ENCODE measurements at places on chromosomes 16 and 17.

DNA sequence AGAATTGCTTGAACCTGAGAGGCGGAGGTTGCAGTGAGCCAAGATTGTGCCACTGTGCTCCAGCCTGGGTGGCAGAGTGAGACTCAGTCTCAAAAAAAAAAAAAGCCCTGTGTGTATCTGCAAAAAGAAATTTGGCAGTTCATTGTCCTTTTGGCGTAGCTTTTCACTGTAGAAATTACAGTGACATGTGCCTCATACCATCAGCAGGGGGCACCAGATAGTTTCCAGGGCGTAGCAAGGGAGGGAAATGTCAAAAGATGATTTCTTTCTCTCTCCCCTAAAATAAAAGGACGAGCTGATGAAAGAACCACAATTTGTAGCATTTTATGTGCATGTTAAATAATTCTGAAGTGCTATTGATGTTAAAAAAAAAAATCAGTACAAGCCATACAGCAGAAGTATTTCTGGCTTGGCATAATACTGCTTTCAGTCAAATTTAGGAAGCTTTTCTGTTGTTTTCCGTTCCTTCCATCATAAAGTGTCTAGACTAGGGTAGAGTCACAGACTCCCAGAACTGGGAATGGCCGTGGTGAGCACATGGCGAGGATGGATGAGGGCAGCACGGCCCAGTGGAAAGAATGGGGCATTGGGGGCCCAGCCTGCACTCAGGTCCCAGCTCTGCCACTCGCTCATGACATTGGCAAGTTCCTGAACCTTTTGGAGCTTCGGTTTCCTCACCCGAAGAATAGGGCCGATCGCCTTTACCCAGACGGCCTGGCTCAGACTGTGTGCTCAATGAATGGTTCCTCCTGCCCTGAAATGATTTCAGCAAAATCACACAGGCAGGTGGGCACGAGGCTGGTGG, 59.8 kb upstream of the RPH3AL start:
- DNase-seq = no peak

- no peak for DNase-seq
Observed at GRCh38 chr16:84271866-84272265, 22.8 kb upstream of the WFDC1 start.

GRCh38 chr17:55605705-55606487, 94.6 kb upstream of the SMIM36 start:
- DNase-seq = no peak

- DNase-seq = no peak
Observed at GRCh38 chr17:47962901-47963300, 5.2 kb upstream of the PRR15L start.

GRCh38 chr16:49754495-49755312, 101.2 kb downstream of the ZNF423 start:
- DNase-seq = no peak

- no peak for DNase-seq
Observed at GRCh38 chr16:85619101-85619891, 6.2 kb downstream of the GSE1 start.

DNA sequence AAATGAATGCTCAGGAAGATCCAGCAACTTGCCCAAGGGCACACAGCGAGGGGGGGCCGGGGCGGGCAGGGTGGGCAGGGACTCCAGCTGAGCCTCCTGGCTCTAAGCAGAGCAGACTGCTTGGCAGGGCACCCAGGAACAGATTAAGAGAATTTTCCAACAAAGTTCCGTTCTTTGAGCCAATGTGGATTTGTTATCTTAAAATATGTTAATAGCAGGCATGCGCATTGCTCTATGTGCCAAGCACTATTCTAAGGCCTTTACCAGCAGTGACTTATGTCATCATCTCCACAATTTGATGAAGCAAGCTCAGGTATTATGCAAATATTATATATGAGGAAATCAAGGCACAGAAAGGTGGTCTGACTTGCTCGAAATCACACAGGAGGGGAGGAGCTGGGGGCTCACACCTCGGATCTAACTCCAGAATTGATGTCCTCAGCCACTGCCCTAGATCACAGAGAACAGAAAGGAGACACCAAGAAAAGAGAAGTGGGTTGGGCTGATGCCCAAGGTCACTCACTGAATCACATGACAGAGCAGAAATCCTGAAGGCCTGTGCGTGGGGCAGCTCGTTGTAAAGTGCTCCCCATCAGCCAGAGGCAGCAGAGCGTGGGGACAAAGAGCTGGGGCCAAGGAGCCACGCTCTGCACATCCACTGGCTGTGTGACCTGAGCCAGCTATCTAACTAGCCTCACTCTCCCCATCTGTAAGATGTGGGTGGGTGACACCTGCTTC, 23.2 kb upstream of the MEAK7 start:
- DNase-seq = no peak

DNA sequence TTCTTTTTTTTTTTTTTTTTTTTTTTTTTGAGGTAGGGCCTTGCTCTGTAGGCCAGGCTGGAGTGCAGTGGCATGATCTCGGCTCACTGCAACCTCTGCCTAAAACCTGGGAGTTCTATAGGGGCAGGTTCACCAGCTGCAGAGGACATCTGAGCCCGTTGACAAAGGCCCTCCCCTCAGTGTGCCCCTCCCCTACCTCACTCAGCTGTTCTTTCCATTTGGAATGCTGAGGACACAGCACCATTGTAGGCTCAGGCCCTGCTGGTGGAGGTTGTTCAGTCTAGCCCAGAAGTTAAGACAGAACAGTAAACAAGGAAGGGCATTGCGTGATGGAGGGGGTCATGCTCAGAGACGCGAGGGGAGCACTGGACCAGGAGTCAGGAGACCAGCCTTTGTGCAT, 21.8 kb upstream of the KIF19 start:
- no peak for DNase-seq

GRCh38 chr17:43125967-43126910, 1.1 kb upstream of the BRCA1 start:
- DNase-seq = no peak

DNA sequence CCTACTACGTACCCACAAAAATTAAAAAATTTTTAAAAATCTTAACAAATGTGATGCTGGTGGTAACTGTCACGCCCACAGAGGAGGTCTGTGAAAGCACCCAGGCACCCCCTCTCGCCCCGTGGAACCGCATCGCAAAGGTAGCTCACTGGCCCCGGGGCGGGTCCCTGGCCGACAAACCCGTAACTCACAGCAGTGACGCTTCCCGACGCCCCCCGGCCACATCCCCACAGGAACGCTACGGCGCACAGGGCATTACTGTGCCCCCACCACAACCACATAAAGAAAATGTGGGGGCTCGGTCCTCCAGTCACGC, 366 bp downstream of the ANKS3 start:
- DNase-seq = no peak

DNA sequence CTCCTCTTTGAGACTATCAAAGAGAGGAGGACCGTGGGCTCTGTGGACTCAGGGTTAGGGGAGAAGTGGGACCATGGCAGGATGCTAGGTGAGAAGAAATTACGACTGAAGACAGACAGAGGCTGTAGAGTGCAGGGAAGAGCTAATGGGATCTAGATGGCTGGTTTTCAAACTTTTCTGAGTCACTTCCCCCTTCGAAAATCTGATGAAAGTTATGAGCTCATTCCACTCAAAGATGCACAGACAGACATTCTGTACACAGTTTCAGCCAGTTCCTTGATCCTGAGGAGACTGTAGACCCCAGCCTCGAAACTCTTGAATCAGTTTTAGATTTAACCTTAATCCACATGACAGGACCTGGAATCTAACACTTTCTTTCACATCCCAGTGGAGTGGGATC, 40.7 kb downstream of the RGS9 start:
- no peak for DNase-seq

GRCh38 chr17:73071066-73071999, 21.2 kb downstream of the SLC39A11 start:
- no peak for DNase-seq

DNA sequence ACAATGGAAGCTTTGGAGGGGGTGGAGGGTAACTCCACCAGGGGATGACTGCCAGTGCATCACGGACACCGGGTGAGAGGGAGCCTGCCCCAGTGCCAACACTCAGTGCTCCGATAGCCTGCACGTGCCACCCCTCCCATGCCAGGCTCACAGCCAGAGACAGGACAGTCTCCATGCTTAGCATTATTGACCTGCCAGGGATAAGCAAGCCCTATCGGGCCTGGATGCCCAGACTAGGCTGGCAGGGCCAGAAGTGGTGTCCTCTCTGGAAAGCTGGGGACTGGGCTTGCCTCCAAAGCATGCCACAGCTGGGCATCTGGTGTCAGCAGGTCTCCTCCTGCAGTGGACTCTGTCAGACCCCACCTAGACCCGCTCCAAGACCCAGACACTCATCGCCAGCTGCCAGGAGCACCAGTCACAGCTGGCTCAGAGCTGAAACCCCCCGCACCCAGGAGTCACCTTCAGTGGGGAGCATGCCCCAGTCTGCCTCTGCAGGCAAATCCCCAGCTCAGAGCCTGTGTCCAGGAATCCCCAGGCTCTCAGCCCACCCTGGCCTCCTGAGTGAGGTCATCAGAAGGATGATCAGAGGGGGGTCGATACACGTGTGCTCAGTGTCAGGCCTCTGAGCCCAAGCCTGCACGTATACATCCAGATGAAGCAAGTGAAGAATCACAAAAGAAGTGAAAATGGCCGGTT, 1.8 kb upstream of the RHBDF1 start:
- DNase-seq = no peak

DNA sequence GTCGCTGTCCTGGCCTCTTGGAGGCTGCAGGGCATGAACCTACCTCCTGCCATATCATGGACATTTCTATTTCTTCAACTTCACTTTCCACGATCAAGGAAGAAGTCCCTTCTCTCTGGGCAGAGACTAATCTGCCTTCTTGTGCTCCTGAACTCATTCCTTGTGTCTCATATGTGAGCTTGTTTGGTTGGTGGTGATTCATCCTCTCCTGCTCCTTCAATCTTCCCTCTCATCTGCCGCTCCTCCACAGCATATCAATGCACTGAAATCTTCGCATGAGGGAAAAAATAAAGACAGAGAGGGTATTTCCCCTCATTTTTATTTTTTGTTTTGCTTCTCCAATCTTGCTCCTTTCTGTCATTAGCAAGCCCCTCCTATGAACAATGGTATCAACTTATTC, 571.7 kb upstream of the GOT2 start:
- DNase-seq = no peak

DNA sequence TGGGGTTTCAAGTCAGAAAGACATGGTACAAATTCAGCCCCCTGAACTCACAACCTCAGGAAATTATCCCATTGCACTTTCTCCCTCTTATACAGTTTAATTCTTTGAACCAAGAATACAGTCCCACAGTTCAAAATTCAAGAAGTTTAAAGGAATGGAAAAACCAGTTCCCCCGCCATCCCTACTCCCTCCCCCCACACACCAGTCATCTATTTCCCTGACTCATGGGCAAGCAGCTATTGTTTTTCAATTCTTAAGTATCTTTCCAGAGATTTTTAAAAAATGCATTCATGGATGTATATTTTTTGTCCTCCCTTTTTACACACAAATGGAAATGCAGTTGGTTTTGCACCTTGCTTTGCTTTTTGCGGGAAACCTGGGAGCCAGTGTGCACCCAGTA, 7.3 kb downstream of the SYCE1L start:
- DNase-seq = no peak

DNA sequence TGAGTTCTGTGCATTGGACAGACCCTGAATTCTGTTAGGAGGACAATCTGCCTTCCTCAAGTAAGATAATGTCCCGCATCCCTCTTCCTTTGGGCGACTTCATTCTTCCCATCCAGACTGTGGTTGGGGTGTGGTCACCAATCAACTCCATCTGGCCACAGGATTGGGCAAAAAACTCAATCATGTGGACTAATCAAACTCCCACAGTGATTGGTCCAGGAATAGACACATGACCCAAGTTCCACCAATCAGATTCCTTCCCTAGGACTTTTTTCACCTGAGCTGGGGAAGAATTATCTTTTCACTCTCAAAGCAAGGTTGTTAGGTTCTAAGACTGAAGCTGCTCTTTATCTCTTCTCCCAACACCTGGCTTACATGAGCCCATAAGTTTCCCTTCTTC, 13.2 kb upstream of the NKD1 start:
- DNase-seq = no peak

DNA sequence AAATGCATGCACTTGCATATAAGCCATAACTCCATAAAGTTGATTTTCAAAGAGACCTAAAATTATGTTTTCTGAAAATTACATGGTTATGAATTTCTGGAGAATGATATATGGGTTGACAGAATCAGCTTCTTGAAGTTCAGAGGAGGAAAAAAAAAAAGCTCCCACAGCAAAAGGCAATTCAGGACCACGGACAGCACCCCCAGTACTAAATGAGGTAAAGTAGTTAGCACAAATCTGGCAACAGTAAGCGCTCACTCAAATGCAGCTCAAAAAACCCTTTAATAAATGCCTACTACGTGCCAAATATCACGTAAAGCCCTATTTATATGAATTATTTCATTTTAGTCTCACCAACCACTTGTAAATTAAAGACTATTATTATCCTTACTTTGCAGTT, 135.2 kb downstream of the SHISA9 start:
- no peak for DNase-seq

DNA sequence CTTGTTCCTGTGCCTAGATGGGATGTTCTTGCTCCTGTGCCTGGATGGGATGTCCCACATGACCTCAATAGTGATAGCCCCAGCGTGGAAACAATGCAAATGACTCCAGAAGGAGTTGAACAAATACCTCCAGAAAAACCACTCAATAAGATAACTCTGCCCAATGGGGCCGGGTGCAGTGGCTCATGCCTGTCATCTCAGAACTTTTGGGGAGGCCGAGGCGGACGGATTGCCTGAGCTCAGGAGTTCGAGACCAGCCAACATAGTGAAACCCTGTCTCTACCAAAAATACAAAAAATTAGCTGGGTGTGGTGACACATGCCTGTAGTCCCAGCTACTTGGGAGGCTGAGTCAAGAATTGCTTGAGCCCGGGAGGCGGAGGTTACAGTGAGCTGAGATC, 15.2 kb upstream of the LITAF start:
- DNase-seq = no peak

GRCh38 chr17:78951967-78952551, 26.9 kb upstream of the TIMP2 start:
- no peak for DNase-seq

DNA sequence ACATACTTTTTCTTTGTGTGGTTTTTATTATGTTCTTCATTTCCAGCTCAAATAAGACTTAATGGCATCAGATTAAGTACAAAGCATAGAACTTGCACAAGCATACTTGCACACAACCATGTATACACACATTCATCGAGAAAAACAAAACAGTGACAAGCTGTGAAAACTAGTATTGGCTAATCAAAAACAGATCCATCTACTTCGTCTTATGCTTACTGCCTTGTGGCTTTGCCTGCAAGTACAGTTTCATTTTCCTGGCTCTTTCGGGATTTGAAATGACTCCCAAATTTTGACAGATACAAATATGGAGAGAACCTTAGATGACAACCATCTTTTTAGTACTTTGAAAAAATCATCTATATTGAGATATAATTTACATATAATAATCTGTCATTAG, 338.3 kb downstream of the BCAS3 start:
- no peak for DNase-seq

GRCh38 chr16:55018881-55019280, 88.2 kb downstream of the IRX5 start:
- DNase-seq = no peak

- DNase-seq = no peak
Observed at GRCh38 chr17:1834380-1835149, 4.8 kb downstream of the RPA1 start.

Measured in NCI-H1048 (cell line).